KG1 (cell line): ENCODE measurements at places on chromosomes 16 and 17.

- peak; percentile 36 for DNase-seq
Measured at GRCh38 chr17:37358098-37358829, 17.5 kb upstream of the C17orf78 start.

GRCh38 chr16:1101573-1102332 lies 5.7 kb upstream of the C1QTNF8 start:
- no peak for DNase-seq

DNA sequence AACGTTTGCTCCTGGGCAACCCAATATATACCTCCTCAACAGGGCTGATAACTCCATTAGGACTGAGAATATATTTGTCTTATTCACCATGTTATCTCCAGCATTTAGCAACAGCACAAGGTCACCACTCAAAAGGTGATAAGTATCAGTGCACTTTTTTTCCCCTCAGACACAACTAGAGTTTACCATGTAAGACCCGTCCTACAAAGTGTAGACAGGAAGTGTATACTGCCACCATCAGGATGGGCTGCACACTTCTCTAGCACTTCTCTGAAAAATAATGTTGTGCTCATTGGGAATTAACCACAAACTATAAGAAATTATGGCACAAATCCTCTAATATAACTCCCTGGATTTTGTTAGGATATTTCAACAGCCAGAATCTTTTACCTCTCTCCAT lies 5.7 kb upstream of the VAT1L start:
- DNase-seq, result no peak

- no peak for DNase-seq
Measured at GRCh38 chr17:43020789-43021740, 1.1 kb downstream of the VAT1 start.

- DNase-seq, result no peak
Measured at GRCh38 chr16:30066761-30067583, 1.4 kb downstream of the ALDOA start.

- DNase-seq, result no peak
Measured at GRCh38 chr16:61721544-61721943, 314.7 kb downstream of the CDH8 start.

GRCh38 chr17:74430706-74431567 lies 951 bp upstream of the GPRC5C start:
- DNase-seq, result no peak

DNA sequence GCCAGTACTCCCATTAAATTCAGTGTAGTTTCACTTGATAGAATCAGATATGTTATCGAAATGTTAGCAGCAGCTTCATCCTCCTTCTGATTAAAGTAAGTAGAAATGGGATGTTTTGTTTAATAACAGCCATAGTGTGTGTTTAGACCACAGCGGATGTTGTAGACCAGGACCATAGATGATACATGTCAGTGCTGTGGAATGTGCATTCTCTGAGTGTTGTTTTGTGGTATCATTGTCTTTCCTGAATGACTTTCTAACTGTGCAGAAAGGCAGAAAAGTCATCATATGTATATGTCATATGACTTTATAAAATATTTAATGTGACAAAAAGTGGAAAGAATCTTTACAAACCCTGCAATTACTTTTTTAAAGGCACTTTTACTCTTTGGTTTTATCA lies 55.6 kb downstream of the CYLD start:
- DNase-seq, result no peak
